ENCODE measurements at places on chromosomes 16 and 17.

- DNase-seq = peak; percentile 89
Observed at GRCh38 chr17:49995055-49995738, at the start of gene DLX3. Gene DLX3 (minus strand): TSS chr17:49995224. CDS start chr17:49994998, 226 bp downstream.

DNA sequence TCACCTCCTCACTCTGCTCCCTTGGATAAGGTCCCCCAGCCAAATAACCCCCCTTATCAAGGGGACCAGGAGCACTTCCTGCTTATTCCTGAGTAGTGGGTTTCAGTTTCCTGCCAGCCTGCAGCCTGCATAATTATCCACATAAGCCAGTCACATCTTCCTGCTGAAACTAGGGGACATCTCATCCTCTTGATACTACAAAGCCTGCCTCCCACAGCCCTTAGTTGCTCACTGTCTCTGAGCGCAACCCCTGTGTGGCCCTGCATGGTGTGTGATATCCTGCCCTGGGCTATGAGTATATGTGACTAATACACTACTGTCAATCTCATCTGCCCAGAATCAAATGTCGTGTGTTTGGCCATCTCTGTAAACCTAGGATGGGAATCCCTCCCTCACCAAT lies 8.0 kb upstream of the XYLT2 start:
- no peak for DNase-seq

- DNase-seq = peak; percentile 78
Observed at GRCh38 chr16:22898874-22899348, 84.9 kb downstream of the HS3ST2 start.

- DNase-seq = peak; percentile 70
Observed at GRCh38 chr17:40490289-40490853, 11.1 kb downstream of the TNS4 start.

DNA sequence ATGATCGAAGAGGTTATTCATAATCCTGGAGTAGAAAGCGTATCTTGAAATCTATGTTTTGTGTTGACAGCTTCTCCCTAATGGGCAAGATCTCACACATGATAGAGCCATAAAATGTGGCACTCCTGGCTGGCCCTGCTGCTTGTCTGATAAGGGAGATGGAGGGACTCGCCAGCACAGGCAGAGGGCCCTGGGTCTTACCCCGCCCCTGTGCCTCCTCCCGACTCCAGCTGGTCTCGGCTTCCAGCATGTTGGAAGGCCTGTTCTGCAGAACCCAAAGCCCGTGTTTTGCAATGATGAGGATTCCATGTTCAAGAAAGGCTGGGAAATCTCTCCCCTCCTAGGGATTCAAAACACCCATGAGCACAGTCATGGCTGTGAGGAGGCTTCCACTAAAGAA lies 106.7 kb upstream of the SDK2 start:
- no peak for DNase-seq

- DNase-seq = no peak
Observed at GRCh38 chr17:65537845-65538674, 23.4 kb downstream of the AXIN2 start.

GRCh38 chr17:77696151-77696720 lies 262.3 kb upstream of the TNRC6C start:
- peak; percentile 73 for DNase-seq

DNA sequence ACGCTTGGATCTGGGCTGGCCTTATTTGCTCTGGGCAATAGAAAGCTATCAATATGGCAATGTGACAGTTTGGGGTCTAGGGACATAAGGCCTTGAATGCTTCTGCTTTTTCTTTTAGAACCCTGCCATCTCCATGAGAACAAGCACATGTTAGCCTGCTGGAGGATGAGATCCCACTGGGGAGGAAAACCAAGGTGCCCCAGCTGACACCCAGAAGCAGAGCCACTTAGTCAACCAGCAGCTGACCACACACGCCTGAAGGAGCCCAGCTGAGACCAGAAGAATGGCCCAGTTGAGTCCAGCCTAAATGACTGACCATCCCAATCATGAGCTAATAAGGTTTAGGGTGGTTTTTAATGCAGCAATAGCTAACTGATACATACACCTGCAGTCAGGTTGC lies 171.2 kb downstream of the AHSP start:
- no peak for DNase-seq

DNA sequence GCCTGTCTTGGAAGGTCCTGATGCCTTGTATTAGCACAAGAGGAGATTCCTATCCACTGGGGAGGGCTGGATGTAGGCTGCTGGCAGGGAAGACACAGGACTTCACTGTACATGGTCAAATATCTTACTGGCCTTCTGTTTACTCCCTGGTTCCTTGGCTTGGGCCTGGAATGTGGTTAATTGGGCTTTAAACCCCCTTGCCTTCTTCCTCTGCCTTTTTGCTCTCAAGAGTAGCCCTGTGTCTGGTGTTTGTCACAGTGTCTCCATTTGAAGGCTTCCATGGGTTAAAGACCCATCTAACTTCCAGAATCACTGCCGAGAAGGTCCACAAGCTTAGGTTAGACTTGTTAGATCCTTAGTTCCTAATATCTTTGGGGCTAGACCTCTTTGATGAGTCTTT lies 7.1 kb upstream of the CHCT1 start:
- DNase-seq = no peak

DNA sequence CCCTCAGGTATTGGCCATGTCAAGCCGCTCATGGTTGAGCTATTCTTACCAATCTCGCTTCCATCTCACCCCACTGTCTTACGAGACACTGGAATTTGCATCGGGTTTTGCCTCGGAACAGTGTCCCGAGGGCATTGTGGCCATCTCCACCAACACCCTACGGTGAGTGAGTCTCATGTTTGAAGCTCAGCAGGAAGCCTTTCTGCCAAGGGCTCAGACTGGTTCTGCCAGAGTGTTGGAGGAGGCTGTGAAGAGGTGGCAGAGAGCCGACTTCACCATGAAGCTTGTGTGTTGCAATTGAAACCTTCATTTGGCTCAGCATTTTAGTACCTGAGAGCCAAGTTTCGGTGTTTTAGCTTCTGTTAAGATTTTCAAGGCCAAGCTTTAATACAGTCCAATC lies 38.0 kb downstream of the SF3B3 start:
- no peak for DNase-seq

GRCh38 chr17:6208608-6209180 lies 138.5 kb downstream of the WSCD1 start:
- DNase-seq = no peak

DNA sequence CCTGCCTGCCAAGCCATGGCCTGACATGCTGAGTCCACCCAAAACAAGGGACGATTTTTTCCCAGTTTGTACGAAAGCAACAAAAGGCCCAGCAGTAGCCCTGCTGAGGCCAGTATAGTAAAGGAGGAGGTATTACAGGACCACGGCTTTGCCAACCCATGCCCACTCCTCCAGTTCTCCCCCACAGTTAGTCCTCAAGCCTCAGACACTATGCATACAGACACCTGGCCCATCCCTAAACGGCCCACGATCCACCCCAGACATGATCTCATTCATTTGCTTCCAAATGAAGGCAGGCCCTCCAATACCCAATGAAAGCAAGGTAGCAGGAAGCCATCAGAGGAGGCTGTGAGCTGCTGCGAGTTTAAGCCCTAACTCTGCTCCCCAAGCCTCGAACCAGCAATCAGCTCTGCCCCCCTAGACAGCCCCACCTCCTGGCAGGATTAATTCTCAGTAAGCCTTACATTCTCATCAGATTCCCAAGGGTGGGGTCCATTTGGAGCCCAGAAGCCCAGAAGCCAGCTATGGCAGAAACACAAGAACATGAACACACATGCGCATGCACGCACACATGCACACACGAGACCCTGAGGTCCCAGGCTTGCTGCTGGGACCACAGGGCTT lies 4.9 kb downstream of the HDAC5 start:
- no peak for DNase-seq

GRCh38 chr16:80408014-80408413 lies 132.8 kb upstream of the DYNLRB2 start:
- DNase-seq = no peak

DNA sequence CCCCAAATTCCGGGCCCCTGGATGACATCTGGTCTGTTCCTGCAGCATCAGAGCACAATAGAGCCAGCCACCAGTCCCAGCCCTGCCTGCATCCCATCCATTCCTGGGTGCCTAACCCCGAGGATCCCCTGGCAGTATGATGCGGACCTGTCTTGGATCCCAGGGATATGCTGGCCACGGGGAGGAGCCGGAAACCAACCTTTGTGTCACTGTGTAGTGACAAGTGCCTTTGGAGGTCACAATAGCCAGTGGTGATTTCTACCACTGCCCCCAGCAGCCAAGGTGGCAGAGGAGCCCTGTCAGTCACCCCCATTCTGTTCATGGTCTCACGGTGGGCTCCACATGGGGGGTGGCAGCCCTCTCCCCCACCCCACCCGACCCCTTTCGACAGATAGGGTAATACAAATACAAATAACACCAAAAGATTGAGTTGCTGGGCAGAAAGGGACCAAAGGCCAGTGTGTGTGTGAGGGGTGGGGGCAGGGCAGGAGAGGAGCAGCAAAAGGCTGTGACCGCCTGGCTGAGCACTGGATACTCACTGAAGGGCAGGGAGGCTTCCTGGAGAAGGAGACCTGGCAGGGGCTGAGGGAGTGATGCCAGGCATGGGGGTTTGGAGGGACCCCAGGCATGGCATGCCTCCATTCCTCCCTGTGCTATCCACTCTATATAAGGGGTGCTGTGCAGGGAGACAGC lies 29.0 kb upstream of the MEOX1 start:
- DNase-seq = no peak
